ENCODE measurements at places on chromosomes 13 and 19.
A peak's percentile ranks its signal among the peaks of the same experiment; 100 is the strongest.

DNA sequence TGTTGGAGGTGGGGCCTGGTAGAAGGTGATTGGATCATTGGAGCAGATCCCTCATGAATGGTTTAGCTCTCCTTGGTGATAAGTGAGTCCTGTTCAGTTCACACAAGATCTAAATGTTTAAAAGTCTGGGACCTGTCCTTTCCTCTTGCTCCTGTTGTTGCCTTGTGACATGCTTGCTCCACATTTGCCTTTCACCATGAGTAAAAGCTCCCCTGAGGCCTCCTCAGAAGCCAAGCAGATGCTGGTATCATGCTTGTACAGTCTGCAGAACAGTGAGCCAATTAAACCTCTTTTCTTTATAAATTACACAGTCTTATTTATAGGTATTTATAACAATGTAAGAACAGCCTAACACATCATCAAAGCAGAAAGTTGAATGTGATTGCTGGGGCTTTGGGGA is 24.2 kb upstream of the RFC3 start:
- no peak overlapping the region for H3K4me3 ChIP-seq
- no peaks in the 10 kb centered on the region for H3K36me3 ChIP-seq
- H3K27me3 ChIP-seq, result no peaks in the 10 kb centered on the region
- no peak overlapping the region for H3K27ac ChIP-seq
- DNase-seq, result no peak

DNA sequence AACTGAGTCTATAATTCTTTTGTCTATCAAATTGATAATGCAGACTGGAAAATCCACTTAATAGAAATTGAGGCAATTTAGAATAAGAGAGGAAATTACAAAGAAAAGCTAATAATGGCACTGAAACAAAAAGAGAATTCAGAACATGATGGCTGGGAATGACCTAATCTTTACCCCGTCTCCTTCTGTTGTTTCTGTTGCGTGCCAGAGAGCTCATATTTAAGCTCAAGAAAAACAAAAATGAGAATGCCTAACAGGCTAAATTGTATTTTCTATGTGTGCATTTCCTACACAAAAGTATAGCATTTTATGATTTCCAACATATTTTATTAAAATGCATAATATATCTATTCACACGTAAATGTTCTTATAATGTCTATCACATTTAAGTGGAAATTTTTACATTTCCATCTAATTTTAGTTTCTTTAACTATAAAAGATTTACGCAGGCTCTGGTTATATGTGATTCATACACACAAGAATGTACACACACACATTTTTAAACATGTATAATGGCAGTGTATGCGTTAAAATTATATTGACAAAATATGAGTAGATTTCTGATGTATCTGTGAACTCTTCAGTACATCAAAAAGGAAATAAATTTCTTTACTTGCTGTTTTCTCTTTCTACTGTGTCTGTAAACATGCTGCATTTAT is 432.3 kb downstream of the SLITRK6 start:
- DNase-seq, result no peak
- no peak overlapping the region for H3K4me3 ChIP-seq
- H3K27ac ChIP-seq, result no peak overlapping the region

- no peaks in the 10 kb centered on the region for H3K4me1 ChIP-seq
- peaks cover 12% of the 10 kb centered on the region for H3K36me3 ChIP-seq
- peak within 1 kb of the TSS; percentile 23 for H3K4me3 ChIP-seq
- DNase-seq, result no peak
- peaks cover 89% of the 10 kb centered on the region for H3K27me3 ChIP-seq
- H3K27ac ChIP-seq, result peak within 1 kb of the TSS; percentile 65
Measured at GRCh38 chr13:112067116-112067741, at the start of gene SOX1. TSS of gene SOX1 (plus strand) at chr13:112067149. CDS start at chr13:112067659, 510 bp downstream.

DNA sequence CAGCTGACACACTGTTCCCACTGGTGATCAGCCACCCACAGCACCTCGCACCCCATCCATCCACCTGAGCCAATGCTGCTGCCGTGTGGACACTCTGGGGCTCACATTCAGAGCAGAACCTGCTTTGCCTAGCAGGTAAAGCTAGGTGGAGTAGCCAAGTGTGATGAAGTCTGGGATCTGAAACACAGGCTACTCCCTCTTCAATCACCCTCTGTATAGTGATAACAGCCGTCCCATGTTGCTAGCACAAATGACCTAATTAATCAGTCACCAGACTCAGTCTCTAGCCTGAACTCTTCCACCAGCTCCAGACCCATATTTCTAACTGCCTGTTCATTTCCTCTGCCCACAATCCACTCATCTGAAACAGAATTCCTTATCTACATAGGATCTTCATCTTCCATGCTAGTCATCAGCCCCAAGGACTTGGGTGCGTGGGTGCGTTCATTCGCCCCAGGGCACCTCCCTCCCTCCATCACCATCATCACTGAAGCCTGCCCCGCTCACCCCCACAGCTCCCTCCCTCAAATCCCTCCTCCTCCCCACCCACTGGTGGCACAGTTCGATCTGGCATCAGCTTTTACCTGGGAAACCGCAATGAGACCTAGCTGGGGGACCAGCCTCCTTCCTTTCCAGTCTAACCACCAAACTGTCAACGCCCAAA is 19.8 kb downstream of the STK24 start:
- H3K4me1 ChIP-seq, result peaks cover 76% of the 10 kb centered on the region
- H3K27ac ChIP-seq, result peak overlapping the region; percentile 6
- peaks cover 36% of the 10 kb centered on the region for H3K36me3 ChIP-seq
- H3K27me3 ChIP-seq, result no peaks in the 10 kb centered on the region

DNA sequence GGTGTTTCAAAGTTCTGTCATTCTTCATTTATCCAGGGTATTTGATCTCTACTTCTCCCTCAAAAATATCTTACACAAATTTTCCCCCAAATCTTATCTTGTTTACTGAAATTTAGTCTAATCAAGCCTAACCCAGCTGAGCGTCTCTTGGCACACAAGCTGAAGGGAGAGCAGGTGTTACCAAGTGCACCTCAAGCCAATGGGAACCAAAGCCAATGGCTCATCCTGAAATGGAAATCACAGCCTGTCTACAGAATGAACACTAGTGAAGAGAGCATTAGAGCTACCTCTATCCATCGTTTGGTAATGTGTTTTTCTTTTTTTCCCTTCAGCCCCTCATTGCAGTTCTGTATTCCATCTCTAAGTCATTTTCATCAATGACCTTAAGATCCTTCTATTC is 1350.8 kb downstream of the OLFM4 start:
- no peaks in the 10 kb centered on the region for H3K36me3 ChIP-seq
- H3K27ac ChIP-seq, result no peak overlapping the region
- no peak for DNase-seq

- no peak overlapping the region for H3K27ac ChIP-seq
- H3K4me1 ChIP-seq, result no peaks in the 10 kb centered on the region
- no peaks in the 10 kb centered on the region for H3K36me3 ChIP-seq
- no peaks in the 10 kb centered on the region for H3K27me3 ChIP-seq
- H3K4me3 ChIP-seq, result no peak overlapping the region
- no peak for DNase-seq
Measured at GRCh38 chr13:109024611-109025010, 395.2 kb downstream of the MYO16 start.

GRCh38 chr19:1313695-1314613 is 28.3 kb downstream of the EFNA2 start:
- H3K4me1 ChIP-seq, result no peaks in the 10 kb centered on the region
- H3K27ac ChIP-seq, result no peak overlapping the region
- peaks cover 55% of the 10 kb centered on the region for H3K27me3 ChIP-seq
- no peak overlapping the region for H3K4me3 ChIP-seq
- H3K36me3 ChIP-seq, result no peaks in the 10 kb centered on the region

- no peaks in the 10 kb centered on the region for H3K36me3 ChIP-seq
- no peak within 1 kb of the TSS for H3K27ac ChIP-seq
- peaks cover 83% of the 10 kb centered on the region for H3K27me3 ChIP-seq
- DNase-seq, result peak; percentile 80
- peaks cover 9% of the 10 kb centered on the region for H3K4me1 ChIP-seq
Measured at GRCh38 chr19:18940769-18941627, at the start of gene HOMER3. TSS of gene HOMER3 (minus strand) at chr19:18941217. CDS start at chr19:18938982, 2,235 bp downstream.

- no peaks in the 10 kb centered on the region for H3K27me3 ChIP-seq
- no peak overlapping the region for H3K27ac ChIP-seq
- no peak overlapping the region for H3K4me3 ChIP-seq
Measured at GRCh38 chr13:94033098-94033497, 446.4 kb downstream of the DCT start.

- H3K27me3 ChIP-seq, result no peaks in the 10 kb centered on the region
- no peak overlapping the region for H3K27ac ChIP-seq
- H3K36me3 ChIP-seq, result no peaks in the 10 kb centered on the region
- H3K4me3 ChIP-seq, result no peak overlapping the region
- no peak for DNase-seq
- no peaks in the 10 kb centered on the region for H3K4me1 ChIP-seq
Measured at GRCh38 chr13:34857558-34858325, 84.3 kb upstream of the NBEA start.

DNA sequence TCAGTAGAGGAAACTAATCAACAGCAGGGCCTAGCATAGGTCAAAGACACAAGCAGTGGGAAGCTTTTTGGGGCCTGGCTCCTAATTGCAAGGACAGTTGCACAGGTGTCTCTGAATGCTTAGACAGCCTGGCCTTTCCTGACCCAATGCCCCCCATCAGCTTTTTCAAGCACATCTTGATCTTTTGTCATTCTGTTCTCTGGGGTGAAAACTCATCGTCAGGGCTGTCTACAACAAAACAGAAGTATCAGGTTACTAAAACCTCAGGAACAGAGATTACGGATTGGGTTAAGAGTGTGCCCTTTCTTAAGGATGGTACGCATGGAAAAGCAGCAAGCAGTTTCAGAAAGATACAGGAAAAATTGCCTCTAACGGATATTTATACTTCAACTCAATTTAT is 8.3 kb upstream of the ZNF254 start:
- H3K36me3 ChIP-seq, result peaks cover 33% of the 10 kb centered on the region
- H3K27me3 ChIP-seq, result no peaks in the 10 kb centered on the region
- no peak overlapping the region for H3K27ac ChIP-seq
- H3K4me1 ChIP-seq, result no peaks in the 10 kb centered on the region
- DNase-seq, result no peak

GRCh38 chr13:26821672-26822071 is 61.1 kb upstream of the GPR12 start:
- no peaks in the 10 kb centered on the region for H3K4me1 ChIP-seq
- DNase-seq, result no peak
- no peaks in the 10 kb centered on the region for H3K36me3 ChIP-seq
- no peaks in the 10 kb centered on the region for H3K27me3 ChIP-seq
- H3K4me3 ChIP-seq, result no peak overlapping the region

GRCh38 chr19:5738423-5738822 is 18.0 kb downstream of the CATSPERD start:
- no peaks in the 10 kb centered on the region for H3K4me1 ChIP-seq
- H3K4me3 ChIP-seq, result no peak overlapping the region
- DNase-seq, result no peak
- peaks cover 13% of the 10 kb centered on the region for H3K27me3 ChIP-seq
- H3K36me3 ChIP-seq, result no peaks in the 10 kb centered on the region

DNA sequence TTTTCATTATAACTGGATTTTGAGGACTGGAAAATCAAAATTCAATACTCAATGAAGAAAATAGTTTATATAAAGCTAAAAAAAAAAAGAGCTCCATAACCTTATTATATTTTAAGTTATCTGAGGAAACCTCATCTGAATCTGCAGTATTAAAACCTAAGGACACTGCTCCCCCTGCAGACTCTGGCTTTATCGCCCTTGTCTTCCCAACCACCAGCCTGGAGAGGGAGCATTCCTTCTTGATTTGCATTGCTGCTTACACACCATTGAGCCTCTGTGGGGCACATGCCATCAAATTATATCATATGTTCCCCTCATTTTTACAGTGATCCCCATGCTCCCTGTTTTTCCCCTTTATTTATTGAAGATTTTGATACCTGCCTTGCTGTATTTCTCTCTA is 871.4 kb upstream of the GPC6 start:
- no peak overlapping the region for H3K4me3 ChIP-seq
- H3K27me3 ChIP-seq, result no peaks in the 10 kb centered on the region
- no peak for DNase-seq
- H3K27ac ChIP-seq, result no peak overlapping the region
- H3K4me1 ChIP-seq, result no peaks in the 10 kb centered on the region

GRCh38 chr19:1392939-1393530 is 8.3 kb downstream of the GAMT start:
- H3K4me3 ChIP-seq, result no peak overlapping the region
- H3K4me1 ChIP-seq, result peaks cover 9% of the 10 kb centered on the region
- no peak for DNase-seq
- H3K36me3 ChIP-seq, result peaks cover 22% of the 10 kb centered on the region

- DNase-seq, result no peak
- no peaks in the 10 kb centered on the region for H3K4me1 ChIP-seq
- H3K4me3 ChIP-seq, result no peak overlapping the region
- no peaks in the 10 kb centered on the region for H3K36me3 ChIP-seq
- no peak overlapping the region for H3K27ac ChIP-seq
Measured at GRCh38 chr13:39516096-39516495, 86.9 kb downstream of the LHFPL6 start.

GRCh38 chr13:87666831-87667230 is 4.3 kb upstream of the SLITRK5 start:
- no peak for DNase-seq
- peaks cover 10% of the 10 kb centered on the region for H3K4me1 ChIP-seq
- H3K4me3 ChIP-seq, result no peak overlapping the region
- H3K27ac ChIP-seq, result no peak overlapping the region

- H3K4me3 ChIP-seq, result no peak overlapping the region
- no peaks in the 10 kb centered on the region for H3K36me3 ChIP-seq
- no peaks in the 10 kb centered on the region for H3K4me1 ChIP-seq
- peaks cover 42% of the 10 kb centered on the region for H3K27me3 ChIP-seq
- no peak overlapping the region for H3K27ac ChIP-seq
- no peak for DNase-seq
Measured at GRCh38 chr19:30255791-30256495, 116.2 kb upstream of the ZNF536 start.

GRCh38 chr13:45604892-45605291 is 10.6 kb downstream of the ERICH6B start:
- H3K4me1 ChIP-seq, result no peaks in the 10 kb centered on the region
- H3K36me3 ChIP-seq, result no peaks in the 10 kb centered on the region
- no peak overlapping the region for H3K27ac ChIP-seq
- H3K27me3 ChIP-seq, result peaks cover 22% of the 10 kb centered on the region
- no peak overlapping the region for H3K4me3 ChIP-seq

GRCh38 chr19:50358483-50359327 is 6.7 kb downstream of the NAPSA start:
- H3K27me3 ChIP-seq, result peaks cover 11% of the 10 kb centered on the region
- peak; percentile 77 for DNase-seq
- peaks cover 10% of the 10 kb centered on the region for H3K36me3 ChIP-seq
- H3K27ac ChIP-seq, result peak overlapping the region; percentile 98
- H3K4me1 ChIP-seq, result peaks cover 65% of the 10 kb centered on the region
- peak overlapping the region; percentile 81 for H3K4me3 ChIP-seq

- H3K36me3 ChIP-seq, result no peaks in the 10 kb centered on the region
- no peaks in the 10 kb centered on the region for H3K4me1 ChIP-seq
- no peak overlapping the region for H3K4me3 ChIP-seq
- DNase-seq, result no peak
- H3K27me3 ChIP-seq, result no peaks in the 10 kb centered on the region
Measured at GRCh38 chr13:104571161-104571892, 1505.1 kb upstream of the SLC10A2 start.

DNA sequence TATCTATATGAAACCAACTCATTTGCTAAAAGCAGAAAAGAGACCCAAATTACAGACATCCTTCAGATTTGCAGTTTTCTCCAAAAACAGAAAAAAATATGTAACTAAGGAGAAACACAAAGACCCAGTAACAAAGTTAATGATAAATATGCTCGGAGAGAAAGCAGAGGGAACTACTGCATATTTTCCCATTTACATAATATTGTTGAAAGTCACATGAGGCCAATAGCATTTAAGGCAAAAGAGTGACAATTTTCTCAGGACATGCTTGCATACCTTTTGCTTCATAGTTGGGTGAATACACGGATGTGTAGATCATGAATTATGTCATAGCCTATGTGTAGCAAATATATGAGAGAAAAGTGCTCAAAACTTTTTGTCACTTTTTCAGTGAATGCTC is 310.3 kb downstream of the EFNB2 start:
- no peaks in the 10 kb centered on the region for H3K4me1 ChIP-seq
- no peaks in the 10 kb centered on the region for H3K27me3 ChIP-seq
- H3K36me3 ChIP-seq, result no peaks in the 10 kb centered on the region
- DNase-seq, result no peak
- no peak overlapping the region for H3K27ac ChIP-seq
- no peak overlapping the region for H3K4me3 ChIP-seq
